Fibroblast of skin of right quadriceps (primary cell): ENCODE measurements at places on chromosomes 12 and 14.

- DNase-seq, result no peak
Observed at GRCh38 chr14:87001333-87001732, 991.6 kb downstream of the GALC start.

- no peak for DNase-seq
Observed at GRCh38 chr12:131561051-131561450, 149.8 kb upstream of the SFSWAP start.

DNA sequence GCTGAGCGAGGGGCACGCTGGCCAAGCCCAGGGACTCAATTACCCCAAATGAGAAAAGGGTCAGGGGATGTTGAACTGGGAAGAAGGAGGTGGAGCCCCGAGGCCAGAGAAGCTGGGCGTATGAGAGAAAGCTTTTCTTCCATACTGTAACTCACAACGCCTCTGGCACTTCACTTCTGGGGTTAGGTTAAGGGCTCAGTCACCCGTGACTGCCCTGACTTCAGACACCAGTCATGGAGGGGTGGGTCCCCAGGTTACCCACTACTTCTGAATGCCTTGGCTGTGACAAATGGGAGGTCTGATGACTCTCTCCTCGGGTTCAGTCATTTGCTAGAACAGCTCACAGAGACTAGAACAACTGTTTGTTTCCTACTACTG is 5.5 kb upstream of the GPR132 start:
- no peak for DNase-seq

DNA sequence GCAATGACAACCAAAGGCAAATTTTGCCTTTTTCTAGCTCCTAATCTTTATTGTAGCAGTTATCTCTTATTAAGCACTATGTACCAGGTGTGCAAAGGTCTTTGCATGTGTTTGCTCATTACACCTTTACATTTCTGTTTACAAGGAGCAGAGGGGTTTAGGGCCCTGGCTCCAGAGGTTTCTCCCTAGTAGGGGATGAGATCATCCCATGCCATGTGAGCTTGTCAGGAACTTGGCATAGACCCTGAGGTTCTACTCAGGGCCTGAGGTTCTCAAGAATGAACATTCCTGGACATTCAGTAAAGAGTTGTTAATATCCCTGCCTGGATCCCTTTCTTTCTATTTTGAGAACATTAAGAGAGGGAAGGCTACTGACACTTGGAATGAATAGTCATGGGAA is 292.0 kb downstream of the RPAP3 start:
- peak; percentile 37 for DNase-seq

- DNase-seq, result peak; percentile 47
Observed at GRCh38 chr14:97641827-97642226, 844.6 kb downstream of the VRK1 start.

- DNase-seq, result no peak
Observed at GRCh38 chr14:53531156-53531555, 378.0 kb upstream of the DDHD1 start.

GRCh38 chr12:125249066-125249824 is 184.0 kb downstream of the AACS start:
- no peak for DNase-seq

DNA sequence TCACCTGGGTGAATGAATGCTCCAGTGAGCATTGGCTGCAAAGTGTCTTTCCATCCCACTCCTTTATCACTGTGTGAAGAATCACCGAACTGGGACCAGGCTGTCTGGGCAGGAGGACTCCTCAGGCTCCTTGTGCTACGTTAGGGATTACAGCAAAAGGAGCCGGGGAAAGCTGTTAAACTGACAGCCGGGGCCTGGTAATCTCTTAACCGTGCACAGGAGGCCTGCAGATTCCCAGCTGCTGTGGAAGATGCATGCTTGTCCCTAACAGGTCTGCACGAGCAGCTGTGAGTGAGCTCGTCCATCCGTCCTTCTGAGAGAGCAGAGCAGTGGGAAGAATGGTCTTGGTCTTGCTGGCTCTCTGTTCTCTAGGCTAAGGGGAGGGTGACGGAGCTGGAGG is 231.5 kb downstream of the AACS start:
- DNase-seq, result no peak

GRCh38 chr12:112458330-112458729 is 39.6 kb downstream of the PTPN11 start:
- no peak for DNase-seq

- peak; percentile 87 for DNase-seq
Observed at GRCh38 chr12:6553051-6553868, 2.6 kb downstream of the IFFO1 start.

GRCh38 chr12:53299454-53300180 is at the start of gene MYG1:
TSS of gene MYG1 (plus strand) at chr12:53299695. CDS start at chr12:53299738, 43 bp downstream.
- DNase-seq, result peak; percentile 84

GRCh38 chr12:121417847-121418246 is 17.9 kb downstream of the RNF34 start:
- DNase-seq, result no peak

- DNase-seq, result peak; percentile 9
Observed at GRCh38 chr12:26524862-26525465, 308.0 kb downstream of the ITPR2 start.
